Stimulated activated effector memory CD8-positive, alpha-beta T cell treated with anti-CD3 and anti-CD28 coated beads, Interleukin-12 subunit alpha, Interleukin-12 subunit beta, amount 100 ng/mL, for 72 hours (primary cell): ENCODE measurements at places on chromosomes 11 and 22.
A peak's percentile ranks its signal among the peaks of the same experiment; 100 is the strongest.

DNA sequence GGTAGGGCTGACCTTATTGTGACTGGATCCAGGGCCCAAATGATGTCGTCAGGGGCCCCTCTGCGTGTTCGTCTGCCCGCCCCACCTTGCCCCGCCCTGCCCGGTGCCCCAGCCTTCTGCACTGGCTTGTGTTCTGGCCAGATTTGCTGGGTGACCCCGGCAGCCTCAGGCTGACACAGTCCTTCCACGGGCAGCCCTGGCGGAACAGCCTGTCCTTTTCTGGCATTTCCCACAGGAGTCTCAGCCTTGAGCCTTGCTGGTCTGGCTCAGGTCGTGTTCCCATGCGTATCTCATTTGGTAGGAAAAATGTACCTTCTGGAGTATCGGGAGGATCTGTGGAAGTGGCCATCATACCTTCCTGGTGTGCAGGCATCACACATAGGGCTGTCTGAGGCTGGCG is 31.0 kb downstream of the IGHMBP2 start:
- DNase-seq, result no peak

- DNase-seq, result no peak
Observed at GRCh38 chr11:63711838-63712237, 30.5 kb downstream of the RTN3 start.

- peak; percentile 80 for DNase-seq
Observed at GRCh38 chr22:45318558-45319323, 9.0 kb downstream of the FAM118A start.

GRCh38 chr11:119863851-119864601 is 135.0 kb upstream of the NECTIN1 start:
- DNase-seq, result no peak

DNA sequence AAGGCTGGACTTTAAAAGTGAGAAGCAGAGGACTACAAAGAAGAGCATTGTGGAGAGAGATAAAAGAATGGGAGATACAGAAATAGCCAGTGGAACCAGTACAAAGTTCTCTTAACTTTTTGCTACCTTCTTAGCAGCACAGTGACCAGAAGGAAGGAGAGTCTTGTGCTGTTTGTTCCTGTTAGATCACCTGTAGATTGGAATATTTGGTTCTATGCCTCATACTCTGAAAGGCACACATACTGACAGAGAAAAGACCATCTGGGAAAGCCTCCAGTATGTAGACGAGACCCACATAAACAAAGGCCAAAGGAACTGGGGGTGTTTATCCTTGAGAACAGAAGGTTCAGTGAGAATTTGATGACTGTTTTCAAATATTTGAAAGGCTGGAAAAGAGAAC is 18.7 kb downstream of the RNF141 start:
- DNase-seq, result no peak

DNA sequence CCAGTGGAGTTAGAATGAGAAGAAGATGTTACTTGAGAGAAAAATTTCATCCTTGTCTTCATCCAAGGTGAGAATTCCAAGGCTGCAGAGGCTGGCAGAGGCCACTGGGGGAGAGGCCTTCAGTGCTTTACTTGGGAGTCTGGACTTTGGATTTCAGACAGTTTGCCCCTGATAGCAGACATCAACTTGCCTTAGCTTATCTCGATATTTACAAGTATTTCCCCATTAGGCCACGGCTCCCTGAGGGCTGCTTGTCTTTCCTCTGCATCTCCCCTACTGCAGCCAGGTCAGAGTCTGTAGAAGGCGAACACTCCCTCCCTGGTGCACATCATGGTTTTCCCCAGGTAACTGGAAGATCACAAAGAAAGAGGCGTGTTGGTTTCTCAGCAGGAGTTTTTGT is 29.9 kb upstream of the BSX start:
- no peak for DNase-seq

- no peak for DNase-seq
Observed at GRCh38 chr11:1199241-1199750, 23.6 kb upstream of the MUC5B start.

DNA sequence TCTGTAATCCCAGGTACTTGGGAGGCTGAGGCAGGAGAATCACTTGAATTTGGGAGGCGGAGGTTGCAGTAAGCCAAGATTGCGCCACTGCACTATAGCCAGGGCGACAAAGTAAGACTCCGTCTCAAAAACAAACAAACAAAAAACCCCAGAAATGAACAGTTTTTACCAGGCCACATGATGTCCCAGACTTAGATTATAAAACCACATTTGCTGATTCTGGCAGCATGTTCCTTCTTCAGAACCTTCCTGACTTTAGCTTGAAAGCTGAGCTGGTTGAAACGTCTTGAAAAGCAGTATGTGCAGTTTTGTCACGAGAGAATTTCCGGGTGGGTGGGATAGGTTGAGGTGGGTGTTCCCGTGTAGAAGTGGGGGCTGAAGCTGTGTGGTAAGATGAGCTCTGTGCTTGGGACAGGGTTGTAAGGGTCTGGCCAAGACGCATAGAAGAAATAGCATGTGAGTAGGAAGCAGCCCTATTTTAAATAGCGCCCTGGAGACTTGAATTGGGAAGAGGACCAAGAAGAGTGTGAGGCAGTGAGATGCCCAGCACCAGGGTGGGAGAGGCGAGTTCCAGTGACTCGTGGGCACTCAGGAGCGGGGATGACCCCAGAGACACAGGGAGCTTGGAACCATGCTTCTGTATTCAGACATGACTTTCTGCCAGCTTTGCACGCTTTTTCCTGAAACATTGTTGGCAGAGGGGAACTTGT is 7.6 kb downstream of the AP2A2 start:
- no peak for DNase-seq

DNA sequence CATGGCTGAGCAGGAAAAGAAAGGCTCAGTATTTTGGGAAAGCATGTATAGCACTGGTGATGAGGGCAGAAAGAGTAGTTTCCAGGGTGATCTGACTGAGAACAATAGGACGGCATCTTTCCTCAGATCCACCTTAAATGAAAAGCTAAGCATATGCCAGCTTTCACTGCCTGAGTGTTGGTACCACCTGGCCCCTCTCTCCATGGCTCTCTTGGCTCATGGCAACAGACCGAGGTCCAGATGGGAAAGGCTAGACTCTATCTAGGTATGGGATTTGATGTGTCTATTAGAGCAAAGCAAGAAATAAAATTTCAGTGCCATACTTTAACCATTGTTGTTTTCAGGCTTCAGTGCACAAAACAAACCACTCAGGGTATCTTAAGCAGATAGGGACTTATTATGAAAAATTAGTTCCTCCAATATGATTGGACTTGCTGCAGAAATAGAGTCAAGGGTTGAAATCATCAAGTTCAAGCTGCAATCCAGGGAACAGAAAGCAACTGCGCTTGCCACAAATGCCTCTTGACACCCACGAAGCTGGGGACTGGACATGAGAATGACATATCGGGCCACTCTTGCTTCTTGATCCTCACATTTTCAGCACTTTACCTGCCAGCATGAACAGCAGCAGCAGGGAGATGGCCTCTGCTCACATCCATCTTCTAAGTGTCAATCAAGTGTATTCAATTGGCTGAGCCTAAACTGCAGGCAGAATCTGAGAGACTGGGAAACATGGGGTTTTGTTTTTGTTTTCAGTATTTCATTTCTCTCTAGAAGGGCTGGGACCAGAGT is 64.0 kb upstream of the SNX19 start:
- DNase-seq, result no peak

- DNase-seq, result no peak
Observed at GRCh38 chr11:92576315-92576714, 351.7 kb downstream of the FAT3 start.

- DNase-seq, result no peak
Observed at GRCh38 chr22:40519948-40520331, 116.6 kb downstream of the MRTFA start.

- no peak for DNase-seq
Observed at GRCh38 chr11:62000539-62001446, 33.4 kb upstream of the FTH1 start.
